ENCODE measurements at places on chromosomes 2 and 18.

GRCh38 chr2:241689306-241689705 lies 2.7 kb upstream of the DTYMK start:
- no peak for DNase-seq

DNA sequence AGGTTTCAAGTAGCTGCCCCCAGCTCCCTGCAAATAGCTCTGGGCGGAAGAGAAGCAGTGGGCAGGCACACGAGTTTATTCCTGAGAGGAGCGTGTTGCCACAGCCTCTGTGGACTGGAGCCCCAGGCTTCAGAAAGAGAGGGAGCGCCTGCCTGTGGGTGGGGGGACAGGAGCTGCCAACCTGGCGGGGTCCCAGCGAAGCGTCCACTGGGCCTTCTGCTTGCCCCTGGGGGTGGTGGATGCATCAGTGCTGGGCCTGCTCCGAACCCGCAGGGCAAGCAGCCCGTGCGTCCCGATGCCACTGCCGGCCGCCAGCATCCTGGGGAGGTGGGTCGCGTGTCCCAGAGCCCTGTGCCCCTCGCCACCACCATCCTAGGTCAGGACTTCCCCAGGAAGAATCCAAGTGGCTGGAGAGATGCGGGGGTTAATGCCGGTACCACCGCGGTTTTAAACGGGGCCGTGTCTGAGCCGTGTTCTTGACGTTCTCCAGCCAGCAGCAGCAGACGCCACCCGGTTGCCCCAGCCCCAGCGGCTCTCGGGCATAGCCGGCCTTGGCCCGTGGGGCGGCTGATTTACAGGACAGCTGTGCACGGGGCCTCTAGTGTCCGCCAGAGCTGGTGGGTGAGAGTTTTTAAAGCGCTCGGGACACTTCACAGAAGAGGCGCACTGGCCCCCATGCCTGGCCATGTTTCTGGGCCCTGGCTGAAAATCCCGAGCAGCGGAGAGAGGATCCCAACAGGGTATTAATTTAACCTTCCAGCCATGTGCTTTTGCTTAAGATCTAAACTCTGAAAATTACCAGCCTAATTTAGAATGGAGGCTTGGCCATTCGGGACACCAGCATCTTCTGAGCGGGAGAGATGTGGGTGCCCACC lies 84.7 kb downstream of the NFATC1 start:
- no peak for DNase-seq

GRCh38 chr2:54394392-54394791 lies 61.7 kb upstream of the SPTBN1 start:
- DNase-seq, result no peak

DNA sequence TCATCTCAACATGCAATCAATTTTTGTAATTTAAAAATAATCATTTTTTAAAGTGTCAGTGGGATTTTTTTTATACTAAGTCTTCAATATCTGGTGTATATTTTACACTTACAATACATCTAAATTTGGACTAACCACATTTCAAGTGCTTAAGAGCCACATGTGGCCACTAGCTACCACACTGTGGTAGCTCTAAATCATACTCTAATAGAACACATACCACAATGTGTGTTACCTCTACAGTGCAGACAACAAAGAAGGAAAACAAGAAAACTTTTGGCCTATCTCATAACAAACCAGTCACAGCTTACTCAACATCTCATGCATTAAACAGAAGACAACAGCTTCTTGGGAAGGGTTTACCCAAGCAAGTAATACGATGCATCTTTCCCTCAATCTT lies 24.5 kb downstream of the PIAS2 start:
- no peak for DNase-seq

- DNase-seq, result no peak
These were observed 65.6 kb downstream of the COL5A2 start for GRCh38 chr2:189113963-189114362.

DNA sequence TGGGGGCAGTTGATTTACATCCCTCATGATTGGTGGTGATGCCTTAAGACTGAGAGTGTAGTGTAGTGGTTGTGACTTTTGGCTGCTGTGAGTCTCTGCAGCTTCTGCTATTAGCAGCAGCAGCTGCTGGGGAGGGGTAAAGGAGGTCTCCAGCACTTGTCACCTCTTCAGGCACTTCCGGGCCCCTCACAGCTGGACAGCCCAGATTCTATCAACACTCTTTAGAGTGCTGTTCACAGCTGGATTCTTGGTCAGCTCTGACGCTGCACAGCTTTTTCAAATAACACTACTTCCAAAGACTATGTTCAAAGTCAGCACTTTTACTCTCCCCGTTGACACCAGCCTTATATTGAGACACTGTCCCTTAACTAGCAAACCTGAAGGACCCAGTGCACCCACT lies 396.0 kb downstream of the MEIS1 start:
- DNase-seq, result no peak

DNA sequence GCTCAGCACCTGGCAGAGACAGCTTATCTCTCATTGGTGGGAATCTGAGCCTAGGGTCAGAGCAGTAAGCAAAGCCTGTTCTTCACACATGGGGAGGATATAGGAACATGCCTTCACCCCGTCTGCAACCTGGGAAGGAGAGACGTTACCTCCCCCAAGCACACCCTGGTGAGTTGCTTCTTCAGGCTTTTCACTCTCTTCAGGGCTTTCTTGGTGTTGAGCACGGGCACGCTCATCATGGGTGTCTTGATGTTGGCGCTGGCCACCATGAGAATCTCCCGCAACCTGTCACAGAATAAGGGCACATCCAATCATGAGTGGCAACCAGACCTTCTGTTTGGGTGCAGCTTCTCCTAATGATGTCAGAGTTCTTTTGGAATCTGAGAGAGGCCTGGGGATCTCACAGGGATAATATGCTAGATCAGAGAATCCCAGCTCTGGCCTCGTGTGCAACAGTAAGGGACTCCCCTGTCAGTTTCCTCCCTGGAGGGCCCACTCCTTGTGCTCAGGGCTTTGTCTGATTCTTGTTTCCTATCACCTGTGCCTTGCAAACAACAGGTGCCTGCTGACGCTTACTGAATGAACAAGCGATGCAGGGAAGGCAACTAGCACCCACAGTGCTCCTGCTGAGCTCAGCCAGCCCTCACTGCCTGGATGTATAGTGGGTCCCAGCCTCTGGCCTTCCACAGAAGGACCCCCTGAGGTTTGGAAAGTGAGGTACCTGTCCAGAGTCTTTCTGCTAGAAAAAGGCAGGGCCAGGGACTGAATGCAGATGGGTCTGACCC lies 66.3 kb downstream of the POLR1A start:
- DNase-seq, result no peak

GRCh38 chr2:119641562-119642258 lies 37.3 kb upstream of the TMEM177 start:
- DNase-seq, result peak; percentile 42

GRCh38 chr2:130332271-130333073 lies 10.2 kb upstream of the IMP4 start:
- peak; percentile 34 for DNase-seq

GRCh38 chr18:33316146-33316587 lies 124.4 kb downstream of the CCDC178 start:
- DNase-seq, result no peak

- DNase-seq, result no peak
These were observed 548 bp upstream of the FBLN7 start for GRCh38 chr2:112137516-112138158.
